Right renal pelvis (tissue), 4 donors: ENCODE measurements at places on chromosomes 1 and 21.
A peak's percentile ranks its signal among the peaks of the same experiment; 100 is the strongest.

DNA sequence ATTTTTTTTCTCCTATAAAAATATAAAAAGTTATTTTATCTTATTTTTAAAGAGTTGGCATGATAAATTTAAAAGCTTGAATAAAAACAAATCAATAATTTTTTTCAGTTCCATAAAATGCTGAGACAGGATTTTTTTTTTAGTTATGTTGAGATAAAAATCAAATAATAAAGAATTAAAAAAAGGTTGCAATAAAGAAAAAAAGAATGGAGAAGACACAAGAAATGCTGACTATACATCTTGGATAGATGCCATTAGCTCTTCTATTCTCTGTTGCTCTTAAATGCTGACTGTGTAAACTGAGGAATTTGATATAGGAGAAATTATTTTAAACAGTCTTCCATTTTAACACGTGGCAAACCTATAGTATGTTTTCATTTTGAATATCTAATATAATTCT lies 2298.5 kb downstream of the MRPL39 start:
- no peak for DNase-seq

GRCh38 chr1:112704391-112704933 lies 2.5 kb downstream of the RHOC start:
- no peak for DNase-seq

DNA sequence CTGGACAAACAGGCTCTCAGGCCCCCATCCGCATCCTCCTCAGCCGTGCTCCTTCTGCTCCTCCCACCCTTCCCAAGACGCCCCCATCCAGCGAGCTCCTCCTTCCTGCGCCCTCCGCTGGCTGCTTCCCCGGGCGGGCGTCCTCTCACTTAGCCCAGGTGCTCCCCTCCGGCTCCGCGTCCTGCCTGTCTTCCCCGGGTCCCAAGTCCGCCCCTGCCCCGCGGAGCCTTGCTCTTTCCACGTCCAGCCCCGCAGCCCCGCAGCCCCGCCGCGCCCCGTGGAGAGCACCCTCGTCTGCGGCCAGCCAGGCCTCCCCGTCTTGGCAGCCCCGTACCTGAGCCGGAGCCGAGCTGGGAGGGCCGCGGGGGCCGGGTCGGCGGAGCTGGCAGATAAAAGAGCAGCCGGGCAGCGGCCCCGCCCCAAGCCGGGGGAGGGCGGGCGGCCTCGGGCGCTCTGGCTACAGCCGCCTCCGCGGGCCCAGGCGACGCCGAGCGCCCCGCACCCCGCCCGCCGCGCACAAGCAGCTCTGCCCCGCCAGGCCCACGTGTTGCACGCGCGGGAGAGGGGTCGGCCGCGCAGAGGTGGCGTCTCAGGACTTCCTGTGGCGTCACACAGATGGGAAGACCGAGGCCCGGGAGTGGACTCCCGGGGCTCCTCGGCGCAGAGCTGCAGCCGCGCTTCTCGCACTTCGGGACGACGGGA lies at the start of gene PAQR7:
TSS of gene PAQR7 (minus strand) at position 555 of the 702 bp plus-strand sequence. CDS start 11,869 bp downstream, outside the sequence.
- peak; percentile 73 for DNase-seq

GRCh38 chr21:25639551-25640201 lies 618 bp downstream of the JAM2 start:
- DNase-seq: peak; percentile 24

DNA sequence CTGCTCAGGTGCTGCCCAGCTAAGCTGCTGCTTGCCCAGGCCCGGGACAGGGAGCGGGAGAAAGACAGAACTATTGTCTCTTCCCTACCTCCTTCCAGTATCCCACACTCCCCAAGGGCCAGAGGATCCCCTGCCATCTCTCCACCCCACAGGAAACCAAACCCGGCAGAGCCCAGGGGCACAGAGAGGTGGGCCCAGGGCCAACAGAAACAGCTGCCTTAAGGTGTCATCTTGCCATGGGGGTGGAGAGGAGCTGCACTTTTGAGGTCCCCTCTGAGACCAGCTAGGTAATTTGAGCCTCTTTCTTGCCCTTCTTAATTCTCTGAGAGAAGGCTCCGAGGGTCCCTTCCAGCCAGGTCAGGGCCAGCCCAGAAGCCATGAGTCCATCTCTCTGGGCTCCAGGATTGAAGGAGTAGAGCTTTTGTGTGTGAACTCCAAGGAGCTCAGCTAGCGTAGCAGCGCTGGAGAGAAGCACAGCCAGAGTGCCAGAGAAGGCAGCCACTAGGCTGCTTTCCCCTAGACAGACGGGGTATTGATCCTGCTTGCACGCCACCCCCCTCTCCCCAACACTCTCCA lies 9.7 kb upstream of the GPR61 start:
- no peak for DNase-seq

GRCh38 chr1:80310703-80311245 lies 1304.2 kb upstream of the ADGRL4 start:
- no peak for DNase-seq

DNA sequence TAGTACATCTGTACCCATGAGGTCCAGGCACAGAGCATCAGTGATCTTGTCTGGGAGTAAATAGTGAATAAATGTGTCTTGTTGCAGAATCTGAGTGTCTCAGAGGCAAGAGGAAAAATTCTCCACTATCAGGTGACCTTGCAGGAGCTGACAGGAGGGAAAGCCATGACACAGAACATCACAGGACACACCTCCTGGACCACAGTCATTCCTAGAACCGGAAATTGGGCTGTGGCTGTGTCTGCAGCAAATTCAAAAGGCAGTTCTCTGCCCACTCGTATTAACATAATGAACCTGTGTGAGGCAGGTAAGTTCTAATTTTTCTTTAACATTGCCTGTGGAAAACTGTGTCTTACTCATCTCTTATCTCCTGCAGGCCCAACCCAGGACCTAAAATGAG lies 43.1 kb downstream of the IL12RB2 start:
- DNase-seq: no peak

DNA sequence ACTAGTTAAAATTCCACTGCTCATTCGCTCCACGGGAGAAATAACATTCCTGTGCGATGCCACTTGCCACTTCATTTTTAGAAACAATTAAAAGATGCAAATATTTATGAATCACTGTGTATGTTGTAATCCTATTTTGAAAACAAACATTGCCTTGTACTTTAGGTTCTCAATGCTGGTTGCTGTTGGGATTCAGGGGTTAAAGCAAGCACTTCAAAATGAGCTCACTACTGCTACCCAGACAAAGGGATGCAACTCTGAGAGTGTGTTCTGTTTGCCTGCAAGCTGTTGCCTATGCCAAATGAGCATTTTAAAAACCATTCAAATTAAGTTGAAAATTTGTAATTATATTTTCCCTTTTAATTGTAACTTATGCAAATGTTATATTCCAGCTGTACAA lies 87.5 kb downstream of the RWDD3 start:
- no peak for DNase-seq

- DNase-seq: no peak
Measured at GRCh38 chr1:67753776-67754525, 69.0 kb downstream of the GADD45A start.

- no peak for DNase-seq
Measured at GRCh38 chr1:219066631-219067349, 106.9 kb upstream of the LYPLAL1 start.

- no peak for DNase-seq
Measured at GRCh38 chr1:156191292-156191964, 2.5 kb upstream of the SLC25A44 start.

DNA sequence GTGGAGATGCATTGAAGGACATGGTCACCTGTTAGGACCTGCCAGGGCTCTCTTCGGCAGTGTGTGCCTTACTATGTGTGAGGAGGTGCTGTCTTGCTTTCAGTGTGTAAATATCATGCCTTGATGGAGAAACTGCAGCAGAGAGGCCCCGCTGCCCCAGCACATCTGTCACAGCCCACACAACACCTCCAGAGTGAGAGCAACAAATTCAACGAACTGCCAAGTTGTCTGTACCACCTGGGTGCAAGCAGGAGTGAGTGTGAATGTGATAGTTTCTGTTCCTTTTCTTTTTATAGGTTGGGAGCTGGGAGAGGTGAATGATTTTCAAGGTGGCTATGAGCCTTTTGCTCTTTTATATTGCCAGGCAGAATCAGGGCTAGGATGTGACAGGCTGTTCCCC lies 114.6 kb upstream of the KIAA0040 start:
- no peak for DNase-seq

DNA sequence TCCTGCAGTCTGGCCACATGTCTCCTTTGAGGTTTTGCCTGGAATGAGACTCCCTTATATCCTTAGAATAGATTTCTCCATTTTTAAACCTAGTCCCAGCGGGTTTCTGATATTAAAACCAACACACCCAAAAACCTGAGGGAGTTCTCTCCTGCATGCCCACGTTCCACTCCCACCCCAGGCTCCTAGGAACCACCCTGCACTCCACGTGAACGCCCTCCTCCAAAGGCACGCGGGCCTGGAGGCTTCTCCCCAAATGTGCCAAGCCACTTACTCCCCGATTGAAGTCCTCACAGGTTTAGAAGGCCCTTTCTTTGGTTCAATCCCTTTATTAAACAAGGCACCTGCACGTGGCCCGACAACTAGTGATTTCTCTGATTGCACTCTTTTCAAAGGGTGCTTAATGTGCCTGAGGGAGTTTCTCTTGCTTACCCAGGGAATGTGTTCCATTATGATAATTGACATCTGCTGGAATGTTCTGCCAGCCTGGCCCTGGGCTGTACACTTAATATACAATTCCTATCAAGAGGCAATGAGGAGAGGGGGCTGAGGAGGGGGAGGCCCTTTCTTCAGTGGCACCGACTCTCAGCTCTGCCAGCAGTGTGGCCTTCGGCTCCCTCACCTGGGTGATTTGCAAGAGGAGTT lies 104.3 kb upstream of the ADAR start:
- DNase-seq: no peak
